NCI-H2081 (cell line): ENCODE measurements at places on chromosomes 3 and 15.

GRCh38 chr15:90914305-90915080, 11.4 kb downstream of the MAN2A2 start:
- no peak for DNase-seq

DNA sequence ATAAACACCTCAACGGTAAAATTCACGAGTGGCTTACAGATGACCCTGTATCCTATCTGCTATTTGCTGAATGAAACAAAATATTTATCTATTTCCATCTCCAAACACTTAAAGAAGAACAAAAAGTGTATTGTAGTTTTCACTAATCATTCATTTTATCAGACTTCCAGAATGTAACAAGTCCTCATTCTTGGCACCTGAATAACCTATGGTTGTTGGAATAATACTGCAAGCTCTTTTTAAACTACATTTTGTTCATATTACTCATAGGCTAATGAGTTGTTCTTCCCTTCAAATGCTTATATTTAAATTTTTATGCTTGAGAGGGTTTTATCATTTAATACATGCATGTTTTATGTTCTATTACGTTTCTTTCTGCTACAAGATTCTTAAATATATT, 1434.1 kb downstream of the SI start:
- no peak for DNase-seq

DNA sequence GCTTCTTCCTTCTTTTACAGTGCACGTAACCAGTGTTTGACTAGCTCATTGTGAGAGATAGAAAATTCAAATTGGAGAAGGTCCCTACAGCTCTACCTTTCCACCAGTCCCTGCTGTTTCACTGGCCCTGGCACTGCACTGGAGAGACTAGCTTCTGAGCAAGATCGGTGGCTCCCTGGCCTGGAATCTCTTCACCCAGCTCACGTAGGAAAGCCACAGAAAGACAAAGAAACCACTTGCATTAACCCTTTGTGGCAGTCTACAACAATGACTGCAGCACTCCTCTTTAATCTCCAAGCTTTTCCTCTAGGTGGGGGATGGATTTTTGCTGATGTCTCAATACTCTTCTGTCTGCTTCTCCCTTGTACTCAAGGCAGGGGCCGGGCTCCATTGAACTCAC, 155.9 kb downstream of the PEX5L start:
- no peak for DNase-seq

DNA sequence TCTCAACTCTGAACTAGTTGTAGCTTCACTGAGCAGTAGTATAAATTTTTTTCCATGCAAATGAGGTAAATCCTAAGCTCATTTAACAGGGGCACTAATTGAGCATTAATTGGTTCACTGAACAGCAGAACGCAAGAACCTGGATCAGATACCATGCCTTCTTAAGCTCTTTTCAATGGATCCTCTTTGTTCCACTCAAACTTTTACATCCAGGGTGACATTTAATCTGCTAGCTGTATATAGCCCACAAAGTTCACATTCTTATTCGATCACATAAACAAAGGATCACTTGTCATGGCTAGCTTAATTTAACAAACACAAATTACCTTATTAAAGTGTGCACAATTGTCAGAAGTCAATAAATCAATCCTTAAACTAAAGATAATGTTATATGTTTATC, 281.6 kb downstream of the CNTN6 start:
- DNase-seq, result no peak

DNA sequence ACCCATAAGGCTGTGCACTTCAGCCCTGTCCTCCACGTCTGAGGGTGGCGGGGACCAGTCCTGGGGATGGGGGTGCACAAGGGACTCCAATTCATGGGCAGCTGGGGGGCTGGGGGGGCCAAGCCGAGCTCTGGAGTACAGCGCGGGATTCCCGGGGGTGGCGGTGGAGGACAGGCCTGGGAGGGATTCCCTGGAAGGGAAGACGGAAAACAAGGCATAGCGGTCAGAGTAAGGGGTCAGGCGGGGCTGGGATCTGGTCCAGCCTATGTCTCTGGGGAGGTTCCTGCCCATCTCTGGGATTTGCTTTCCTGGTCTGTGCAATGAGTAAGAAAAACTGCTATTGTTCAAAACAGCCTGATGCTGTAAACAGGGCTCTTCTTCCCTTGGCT, 8.1 kb upstream of the IGDCC3 start:
- DNase-seq, result no peak

DNA sequence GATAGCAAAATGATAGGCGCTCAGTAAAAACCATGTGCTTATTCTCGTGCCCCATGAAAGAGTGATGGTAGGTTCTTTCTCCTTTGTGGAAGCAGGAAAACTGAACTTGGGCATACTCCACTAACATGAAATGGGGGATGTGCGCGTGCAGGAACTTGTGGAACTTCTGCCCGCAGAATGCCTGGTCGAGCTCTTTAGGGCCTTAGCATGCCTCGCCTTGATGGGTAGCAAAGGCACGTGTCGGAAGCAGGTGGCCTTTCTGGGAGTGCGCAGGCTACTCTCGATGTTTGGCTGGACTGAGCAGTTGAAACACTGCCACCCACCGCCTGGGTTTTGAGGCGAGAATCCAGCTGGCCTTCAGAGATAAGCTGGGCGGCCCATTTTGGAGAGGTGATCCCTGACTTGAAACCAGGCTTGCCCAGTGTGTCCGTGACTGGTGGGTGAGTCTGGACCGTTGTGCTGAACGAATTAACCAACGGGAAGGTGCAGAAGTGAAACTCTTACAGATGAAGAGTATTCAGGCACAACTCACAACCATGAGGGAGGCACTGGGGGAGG, 842 bp downstream of the PCCB start:
- peak; percentile 93 for DNase-seq
